ENCODE measurements at places on chromosomes 7 and 10. TPM values are rescaled to one million over a fixed set of nuclear protein-coding genes. Genes with fewer than 3 reads are reported as not detected.

ENTPD1 gene
- 56.4 TPM for total RNA-seq

ZNF735 gene
- not detected for total RNA-seq

GRCh38 chr7:14754631-14755030, 147.9 kb downstream of the DGKB start:
- no peak for DNase-seq

TFPI2 gene
- not detected for total RNA-seq

GRM3 gene
- total RNA-seq: not detected

DNA sequence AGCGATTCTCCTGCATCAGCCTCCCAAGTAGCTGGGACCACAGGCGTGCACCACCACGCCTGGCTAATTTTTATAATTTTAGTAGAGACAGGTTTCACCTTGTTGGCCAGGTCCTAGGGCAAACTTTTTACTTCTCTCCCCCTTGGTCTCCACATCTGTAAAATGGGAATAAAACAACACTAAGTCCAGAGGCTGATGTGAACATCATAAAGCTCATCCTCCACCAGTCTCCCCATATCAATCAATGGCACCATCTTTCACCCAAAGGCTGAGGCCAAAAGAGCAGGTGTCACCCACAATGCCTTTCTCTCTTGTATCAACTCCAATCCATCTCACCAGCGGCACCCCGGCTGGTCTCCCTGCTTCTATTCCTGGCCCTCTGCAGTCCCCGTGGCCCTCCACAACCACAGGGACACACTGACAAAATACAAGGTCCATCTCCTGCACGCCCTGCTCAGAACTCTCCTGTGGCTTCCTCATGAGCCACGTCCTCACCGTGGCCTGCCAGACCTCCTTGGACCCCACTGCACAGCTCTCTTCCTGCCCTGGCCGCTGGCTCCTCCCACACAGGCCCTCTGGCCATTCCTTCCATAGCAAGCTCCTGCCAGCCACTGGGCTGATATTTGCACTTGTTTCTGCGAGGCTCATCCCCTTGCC, 179.0 kb downstream of the FAM107B start:
- DNase-seq: no peak

LIPJ gene
- total RNA-seq: not detected

DNA sequence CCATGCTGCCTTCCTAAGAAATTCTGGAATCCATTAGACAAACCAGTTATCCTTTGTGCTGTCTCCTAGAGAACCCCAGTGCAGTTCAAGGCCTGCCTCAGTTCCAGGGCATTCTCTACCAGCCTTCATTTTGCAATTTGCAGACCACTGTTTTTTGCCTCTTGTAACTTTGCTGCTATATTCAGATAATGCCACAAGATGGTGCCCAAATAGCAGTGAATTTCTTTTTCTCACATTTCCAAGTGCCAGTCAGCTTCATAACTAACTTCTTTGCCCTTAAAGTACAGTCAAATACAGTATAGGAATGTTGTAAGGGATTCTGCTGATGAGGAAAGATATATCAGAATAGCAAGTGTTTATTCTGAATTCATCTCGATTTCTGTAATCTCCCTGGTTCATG, 25.2 kb downstream of the LOXL4 start:
- DNase-seq: no peak

GRCh38 chr10:44466236-44466635, 81.3 kb upstream of the CXCL12 start:
- DNase-seq: no peak

GRCh38 chr10:63164166-63164623, 31.1 kb downstream of the NRBF2 start:
- no peak for DNase-seq

GRCh38 chr7:132380059-132380458, 196.2 kb downstream of the PLXNA4 start:
- no peak for DNase-seq

AS3MT gene
- not detected for total RNA-seq

- DNase-seq: no peak
Measured at GRCh38 chr7:122067077-122067476, 77.0 kb downstream of the AASS start.

CNNM1 gene
- total RNA-seq: not detected

NAT16 gene
- total RNA-seq: not detected

PCLO gene
- total RNA-seq: not detected

TRIM50 gene
- total RNA-seq: not detected

OR2A1 gene
- not detected for total RNA-seq

DNA sequence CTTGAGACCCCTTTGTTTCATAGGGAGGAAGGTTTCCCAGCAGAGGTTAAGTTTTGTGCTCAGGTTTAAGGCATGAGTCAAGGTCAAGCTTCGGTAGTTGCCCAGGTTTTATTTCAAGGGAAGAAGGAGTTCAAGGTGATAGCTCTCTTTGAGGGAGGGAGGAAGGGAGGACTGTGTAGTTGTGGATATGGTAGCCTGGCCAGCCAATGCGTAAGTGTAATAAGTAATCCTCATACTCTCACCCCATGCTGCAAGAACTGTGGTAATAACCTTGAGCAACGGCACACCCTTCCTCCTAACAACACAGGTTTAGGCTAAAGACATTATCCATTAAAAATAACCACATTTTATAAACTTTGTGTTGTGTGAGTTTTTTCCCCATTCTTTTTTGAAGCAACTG, 478.9 kb downstream of the KCNMA1 start:
- DNase-seq: no peak

- no peak for DNase-seq
Measured at GRCh38 chr10:54133203-54133602, 667.8 kb downstream of the PCDH15 start.

- peak; percentile 59 for DNase-seq
Measured at GRCh38 chr7:142776206-142776844, 5.6 kb downstream of the PRSS2 start.

SDK1 gene
- 0.40 TPM for total RNA-seq

DNA sequence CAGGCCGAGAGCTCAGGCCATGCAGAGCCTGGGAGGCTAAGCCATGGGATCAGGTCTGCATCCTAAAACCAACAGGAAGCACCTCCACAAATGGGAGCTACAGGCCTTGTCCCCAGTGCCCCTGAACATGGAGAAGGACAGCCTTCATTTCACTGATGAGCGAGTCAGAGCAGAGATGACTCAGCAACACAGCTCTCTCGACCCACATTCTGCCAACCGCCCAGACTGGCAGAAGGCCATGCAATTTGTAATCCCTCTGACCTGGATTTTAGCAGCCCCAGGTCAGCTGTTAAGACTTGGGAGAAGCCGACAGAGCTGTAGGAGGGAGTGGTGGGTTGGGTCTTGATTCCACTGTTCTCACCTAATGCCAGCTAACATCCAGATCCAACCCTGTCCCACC, 25.5 kb downstream of the VOPP1 start:
- no peak for DNase-seq

DNA sequence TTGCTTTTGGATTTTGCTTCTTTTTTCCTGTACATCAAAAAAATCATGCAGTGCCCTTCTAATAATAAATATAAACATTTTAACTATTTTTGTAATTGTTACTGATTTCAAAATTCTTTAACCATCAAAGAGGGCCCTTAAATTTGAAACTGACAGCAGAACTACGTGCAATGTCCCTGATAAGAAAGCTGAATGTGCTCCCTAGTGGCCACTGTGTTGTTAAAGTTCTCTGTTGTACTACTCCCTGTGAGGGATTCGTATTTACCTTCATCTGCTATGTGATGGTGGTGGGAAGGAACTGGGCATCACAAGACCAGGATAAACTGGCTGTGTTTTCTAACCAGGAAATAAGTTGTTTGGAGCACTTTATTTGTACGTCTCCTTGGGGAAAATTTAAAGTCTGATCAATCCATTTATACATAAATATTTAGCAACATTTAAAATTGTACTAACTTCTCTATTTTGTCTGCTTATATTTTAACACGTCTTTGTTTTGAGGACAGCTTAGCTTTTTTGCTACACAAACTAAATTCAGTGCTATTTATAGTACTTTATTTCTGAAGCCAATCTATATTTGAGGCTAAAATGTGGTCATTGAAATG, 322.4 kb downstream of the HGF start:
- no peak for DNase-seq

DNA sequence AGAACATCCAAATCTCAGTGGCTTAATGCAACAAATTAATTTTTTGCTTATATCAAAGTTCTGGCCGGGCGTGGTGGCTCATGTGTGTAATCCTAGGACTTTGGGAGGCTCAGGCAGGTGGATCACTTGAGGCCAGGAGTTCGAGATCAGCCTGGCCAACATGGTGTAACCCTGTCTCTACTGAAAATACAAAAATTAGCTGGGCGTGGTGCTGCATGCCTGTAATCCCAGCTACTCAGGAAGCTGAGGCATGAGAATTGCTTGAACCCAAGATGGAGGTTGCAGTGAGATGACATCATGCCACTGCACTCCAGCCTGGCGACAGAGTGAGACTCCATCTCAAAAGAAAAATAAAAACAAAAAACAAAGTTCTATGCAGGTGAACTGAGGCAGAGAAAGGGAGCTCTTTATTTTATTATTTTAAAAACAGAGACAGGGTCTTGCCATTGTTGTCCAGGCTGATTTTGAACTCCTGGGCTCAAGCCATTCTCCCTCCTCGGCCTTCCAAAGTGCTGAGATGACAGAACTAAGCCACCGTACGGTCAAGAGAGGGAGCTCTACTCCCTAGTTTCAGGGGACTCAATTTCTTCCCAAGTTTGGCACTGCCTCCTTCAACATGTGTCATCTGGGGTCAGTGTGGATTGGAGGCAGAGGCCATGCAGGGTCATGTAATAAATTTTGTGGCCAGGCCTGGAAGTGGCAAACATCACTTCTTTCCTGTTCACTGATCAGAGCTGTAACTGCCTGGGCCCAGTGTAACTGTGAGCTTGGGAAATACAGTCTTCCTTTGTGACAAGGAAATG, 2.4 kb downstream of the ADCK2 start:
- no peak for DNase-seq

DNA sequence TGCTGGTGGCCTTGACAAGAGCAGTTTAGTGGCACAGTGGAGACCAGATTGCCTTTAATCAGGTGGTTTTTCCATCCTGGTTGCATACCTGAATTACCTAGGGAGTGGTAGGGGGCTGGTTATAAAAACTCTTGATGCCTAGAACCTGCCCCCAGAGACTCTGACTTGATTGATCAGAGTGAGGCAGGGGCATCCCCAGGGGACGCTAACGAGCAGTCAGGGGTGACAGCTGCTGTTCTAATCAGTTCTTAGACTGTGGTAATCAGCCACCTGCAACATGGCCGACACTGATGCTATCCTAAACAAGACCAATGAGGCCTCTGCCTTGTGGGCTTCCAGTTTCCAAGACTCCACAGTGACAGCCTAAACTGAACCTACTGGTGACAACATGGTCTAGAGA, 2.0 kb upstream of the OPALIN start:
- no peak for DNase-seq

DNA sequence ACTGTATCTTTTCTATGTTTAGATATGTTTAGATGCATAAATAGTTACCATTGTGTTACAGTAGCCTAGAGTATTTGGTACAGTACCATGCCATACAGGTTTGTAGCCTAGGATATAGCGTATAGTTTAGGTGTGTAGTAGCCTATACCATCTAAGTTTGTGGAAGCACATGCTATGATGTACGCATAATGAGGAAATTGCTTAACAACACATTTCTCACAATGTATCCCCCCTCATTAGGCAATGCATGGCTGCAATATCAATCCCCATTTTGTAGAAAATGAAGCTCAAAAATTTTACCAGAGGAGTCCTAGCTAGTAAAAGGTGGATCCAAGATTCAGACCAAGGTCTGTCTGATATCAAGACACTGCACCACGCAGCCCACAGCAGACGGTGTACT, 376.4 kb upstream of the NFE2L3 start:
- no peak for DNase-seq

CNNM2 gene
- total RNA-seq: 6.2 TPM

DNA sequence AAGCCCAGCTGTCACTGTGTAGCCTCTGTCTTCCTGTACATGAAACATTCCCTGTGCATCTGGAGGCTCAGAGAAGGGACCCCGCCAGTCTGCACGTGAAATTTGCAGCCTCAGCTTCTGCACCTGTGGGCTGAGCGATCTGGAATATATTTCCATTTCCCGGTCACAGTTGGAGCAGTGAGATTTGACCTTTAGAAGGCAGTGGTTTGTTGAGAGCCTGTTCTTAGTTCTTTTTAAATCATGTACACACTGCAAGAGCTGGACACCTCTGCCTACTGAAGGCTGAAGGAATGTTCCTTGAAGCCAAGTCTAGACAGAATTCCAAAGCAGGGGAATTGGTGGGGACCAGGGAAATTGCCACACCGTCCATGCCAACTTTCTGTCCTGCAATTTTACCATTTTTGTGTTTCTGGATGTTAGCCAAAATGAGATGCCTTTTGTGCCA, 706.6 kb downstream of the INHBA start:
- DNase-seq: no peak

- DNase-seq: no peak
Measured at GRCh38 chr7:135795846-135796570, 47.4 kb upstream of the FAM180A start.

DNA sequence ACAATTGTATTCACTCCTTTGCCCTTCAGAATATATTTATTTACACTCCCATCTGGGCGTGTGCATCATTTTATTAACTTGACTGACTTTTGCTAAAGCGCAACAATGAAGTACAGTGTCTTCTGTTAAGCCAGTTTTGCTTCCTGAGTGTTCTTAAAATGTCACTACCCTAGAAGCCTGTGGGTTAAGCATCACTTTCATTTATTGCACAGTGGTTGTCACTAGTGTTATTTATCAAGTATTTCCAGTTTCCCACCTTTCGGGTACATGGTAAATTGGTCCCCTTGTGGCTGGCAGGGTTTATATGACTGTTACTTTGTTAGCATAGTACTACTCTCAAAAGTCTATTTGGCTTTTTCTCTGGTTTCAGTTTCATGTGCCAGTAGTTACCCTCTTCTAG, 3.3 kb downstream of the HILPDA start:
- peak; percentile 79 for DNase-seq

ALOX5 gene
- total RNA-seq: not detected

DNA sequence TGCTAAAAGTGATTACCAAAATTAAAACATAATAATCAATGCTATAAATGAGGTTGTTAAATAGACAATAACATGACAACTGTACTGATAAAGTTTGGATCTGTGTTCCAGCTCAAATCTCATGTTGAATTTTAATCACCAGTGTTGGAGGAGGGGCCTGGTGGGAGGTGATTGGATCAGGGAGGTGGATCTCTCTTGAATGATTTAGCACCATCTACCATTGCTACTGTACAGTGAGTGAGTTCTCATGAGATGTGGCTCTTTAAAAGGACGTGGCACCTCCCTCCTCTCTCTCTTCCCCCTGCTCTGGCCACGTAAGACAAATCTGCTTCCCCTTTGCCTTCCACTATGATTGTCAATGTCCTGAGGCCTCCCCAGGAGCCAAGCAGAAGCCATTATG, 77.5 kb downstream of the HTR5A start:
- no peak for DNase-seq

DNA sequence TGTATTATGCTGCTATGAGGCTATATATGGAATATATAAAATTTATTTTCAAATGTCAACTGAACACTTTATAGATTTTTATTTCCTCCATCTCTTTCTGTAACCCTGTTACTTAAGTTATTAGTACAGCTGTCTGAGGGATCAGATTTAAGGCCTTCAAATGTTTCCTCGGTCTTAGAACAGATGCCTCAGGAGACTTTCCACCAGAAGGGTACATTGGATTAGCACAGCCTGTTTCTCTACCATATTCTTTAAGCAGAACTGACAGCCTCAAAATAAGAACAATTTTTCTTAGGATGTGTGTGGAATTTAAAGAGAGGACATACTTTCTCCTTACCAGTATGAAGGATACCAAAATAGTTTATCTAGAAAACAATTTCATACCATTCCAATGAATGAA, 53.0 kb upstream of the HGF start:
- no peak for DNase-seq

PLPP4 gene
- total RNA-seq: not detected

CLCN1 gene
- total RNA-seq: not detected

SPDYE6 gene
- not detected for total RNA-seq

NANOS1 gene
- total RNA-seq: 0.56 TPM

EPHA1 gene
- 0.21 TPM for total RNA-seq

Measured in natural killer cell treated with Interleukin-12 subunit alpha and Interleukin-12 subunit beta and Interleukin-15 and Interleukin-18, amount 100 ng/mL, for 72 hours (primary cell).